Natural killer cell (primary cell): ENCODE measurements at places on chromosomes 7 and 10. TPM values are rescaled to one million over a fixed set of nuclear protein-coding genes. Genes with fewer than 3 reads are reported as not detected.

- H3K27ac ChIP-seq = no peak overlapping the region
- H3K36me3 ChIP-seq = no peaks in the 10 kb centered on the region
- no peak overlapping the region for H3K4me3 ChIP-seq
- no peaks in the 10 kb centered on the region for H3K27me3 ChIP-seq
- DNase-seq = no peak
- peaks cover 3% of the 10 kb centered on the region for H3K4me1 ChIP-seq
These were observed 24.3 kb downstream of the AP5Z1 start for GRCh38 chr7:4799508-4800268.

DNA sequence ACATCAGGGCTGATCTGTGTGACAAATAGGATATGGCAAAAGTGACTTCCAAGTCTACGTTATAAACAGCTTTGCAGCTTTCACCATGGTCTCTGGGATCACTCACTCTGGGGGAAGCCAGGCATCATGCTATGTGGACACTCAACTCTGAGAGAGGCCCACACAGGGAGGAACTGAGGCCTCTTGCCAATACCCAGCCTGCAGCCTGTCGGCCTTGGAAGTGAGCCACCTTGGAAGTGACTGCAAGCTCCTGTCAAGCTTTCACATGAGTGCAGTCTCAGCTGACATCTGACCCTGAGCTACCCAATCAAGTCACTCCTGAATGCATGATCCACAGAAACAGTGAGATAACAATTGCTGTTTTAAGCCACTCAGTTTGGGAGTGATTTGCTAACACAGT is 56.5 kb downstream of the MMRN2 start:
- no peak for DNase-seq
- peaks cover 3% of the 10 kb centered on the region for H3K36me3 ChIP-seq
- H3K27me3 ChIP-seq = no peaks in the 10 kb centered on the region

DNA sequence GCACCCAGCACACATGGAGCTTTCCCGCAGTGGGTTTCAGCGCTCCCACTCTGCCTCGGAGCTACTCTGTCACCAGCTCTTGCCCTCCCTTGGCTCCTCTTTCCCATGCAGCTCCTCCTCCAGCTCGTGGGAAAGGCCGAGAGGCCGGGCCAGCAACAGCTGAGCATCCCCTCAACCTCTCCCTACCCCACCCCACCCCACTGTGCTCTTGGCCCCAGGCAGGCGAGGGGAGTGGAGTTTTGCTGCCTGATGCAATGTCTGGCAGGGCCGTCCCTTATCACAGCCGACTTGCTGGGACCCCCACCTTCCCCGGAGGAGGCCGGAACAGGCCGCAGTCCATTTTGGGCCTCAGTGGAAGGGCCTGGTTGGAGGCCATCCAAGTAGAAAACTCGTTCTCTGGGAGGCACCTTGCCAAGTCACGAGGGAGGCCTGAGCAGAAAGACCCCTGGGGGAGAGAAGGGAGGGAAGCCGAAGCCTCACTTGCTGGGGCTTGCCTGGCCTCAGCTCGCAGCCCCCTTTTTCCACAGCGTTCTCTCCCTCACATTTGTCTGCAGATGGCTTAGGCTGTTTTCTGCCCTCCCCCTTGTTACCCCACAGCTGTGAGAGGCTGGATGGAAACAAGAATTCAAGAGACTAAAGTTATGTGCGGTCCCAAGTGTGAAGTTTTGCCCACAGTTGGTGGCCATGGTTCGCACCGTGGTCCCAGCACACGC is 35.3 kb downstream of the CHST3 start:
- no peak overlapping the region for H3K27ac ChIP-seq
- H3K27me3 ChIP-seq = peaks cover 2% of the 10 kb centered on the region
- H3K4me3 ChIP-seq = no peak overlapping the region
- no peak for DNase-seq

GRCh38 chr7:57207836-57208235 is 75.6 kb upstream of the ZNF479 start:
- DNase-seq = no peak
- H3K27ac ChIP-seq = no peak overlapping the region
- H3K4me1 ChIP-seq = no peaks in the 10 kb centered on the region
- H3K27me3 ChIP-seq = no peaks in the 10 kb centered on the region
- no peak overlapping the region for H3K4me3 ChIP-seq
- H3K36me3 ChIP-seq = no peaks in the 10 kb centered on the region

Gene PPP1R9A
- 1.6 TPM for total RNA-seq

Gene RBP3
- total RNA-seq = not detected

Gene GSAP
- total RNA-seq = 301 TPM
